ENCODE measurements at places on chromosomes 7 and 10.

- DNase-seq, result no peak
These were observed 26.7 kb downstream of the MICALL2 start for GRCh38 chr7:1432411-1433082.

GRCh38 chr7:29319719-29320521, 125.3 kb downstream of the CHN2 start:
- DNase-seq, result no peak

DNA sequence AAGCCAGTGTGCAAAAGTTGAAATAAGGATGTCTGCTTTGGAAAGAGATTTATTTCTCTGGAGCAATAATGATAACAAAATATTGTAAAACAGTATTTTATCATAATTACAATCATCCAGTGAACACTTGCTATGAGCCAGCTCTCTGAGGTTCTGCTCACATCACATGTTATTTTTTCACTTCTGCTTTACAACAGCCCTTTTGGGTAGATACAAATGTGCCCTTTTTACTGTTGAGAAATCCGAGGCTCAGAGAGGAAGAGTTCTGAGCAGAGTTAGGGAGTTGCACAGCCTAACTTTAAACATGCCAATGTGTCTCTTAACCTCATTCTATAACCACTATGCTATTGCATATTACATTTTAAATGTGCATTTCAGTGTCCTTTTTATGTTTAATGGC, 232.6 kb upstream of the CDC14C start:
- DNase-seq, result no peak

DNA sequence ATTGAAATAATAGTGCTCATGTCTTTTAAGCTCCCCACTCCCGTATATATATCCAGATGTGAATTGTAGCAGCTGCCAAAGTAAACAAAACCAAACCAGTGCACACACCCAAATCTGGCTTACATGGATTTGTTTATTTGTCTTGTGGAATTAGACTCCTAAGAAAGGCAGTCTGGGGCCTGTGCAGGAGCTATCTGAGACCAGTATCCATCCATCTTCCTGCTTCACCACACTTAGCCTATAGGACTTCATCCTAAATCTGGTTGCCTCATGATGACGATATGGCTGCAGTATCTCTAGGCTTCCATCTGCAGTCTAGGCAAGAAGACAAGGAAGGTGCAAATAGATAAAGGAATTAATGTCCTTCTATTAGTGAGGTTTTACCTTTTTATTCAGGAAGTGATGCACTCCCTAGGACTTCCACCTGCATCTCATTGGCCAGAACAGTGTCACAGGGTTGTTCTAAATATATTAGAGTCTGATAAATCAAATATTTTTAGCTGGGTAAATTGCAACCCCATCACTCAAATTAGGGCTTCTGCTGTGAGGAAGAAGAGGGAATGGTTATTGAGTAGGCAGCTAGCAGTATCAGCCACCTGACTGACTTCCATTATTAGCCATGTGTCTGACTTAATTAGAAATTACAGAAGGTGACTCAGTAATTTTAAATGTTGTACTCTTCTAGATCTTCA, 6.0 kb downstream of the WIPF3 start:
- no peak for DNase-seq

DNA sequence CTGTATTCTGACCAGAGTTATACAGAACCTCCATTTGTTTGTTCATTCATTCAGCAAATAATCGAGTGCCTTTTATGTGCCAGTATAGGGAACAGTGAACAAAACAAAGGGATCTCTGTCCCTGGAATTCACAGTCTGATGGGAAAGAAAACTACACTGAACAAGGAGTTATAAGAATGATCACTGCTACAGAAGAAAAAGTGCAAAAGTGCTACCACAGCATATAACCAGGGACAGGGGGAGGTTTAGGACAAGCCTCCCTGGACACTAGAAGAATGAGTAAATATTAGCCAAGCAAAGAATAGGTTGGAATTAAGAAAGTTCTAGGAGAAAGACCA, 4.2 kb downstream of the CLDN12 start:
- no peak for DNase-seq

DNA sequence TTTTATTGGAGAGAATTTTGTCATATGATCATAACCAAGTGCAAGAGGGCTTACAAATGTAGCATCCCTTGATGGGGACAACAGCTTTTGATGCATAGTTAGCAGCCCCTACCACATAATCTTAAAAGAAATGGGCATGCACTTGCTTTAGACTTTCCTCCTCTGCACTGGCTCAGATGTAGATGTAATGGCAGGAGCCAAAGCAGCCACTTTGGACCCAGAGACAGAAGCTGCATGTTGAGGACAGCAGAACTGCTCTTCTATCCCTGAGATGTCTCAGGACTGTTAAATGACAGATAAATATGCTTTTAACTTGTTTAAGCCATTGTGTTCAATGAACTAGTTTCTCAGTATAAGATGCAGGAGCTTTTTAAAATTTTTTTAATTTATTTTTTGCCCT, 450.7 kb downstream of the TYW1 start:
- no peak for DNase-seq

- no peak for DNase-seq
These were observed 55.5 kb downstream of the TES start for GRCh38 chr7:116265881-116266280.
